CD4-positive, alpha-beta T cell treated with Interleukin-2 at 100 ng/mL for 4 hours (primary cell): ENCODE measurements at places on chromosomes 12 and 14.
A peak's percentile ranks its signal among the peaks of the same experiment; 100 is the strongest.

DNA sequence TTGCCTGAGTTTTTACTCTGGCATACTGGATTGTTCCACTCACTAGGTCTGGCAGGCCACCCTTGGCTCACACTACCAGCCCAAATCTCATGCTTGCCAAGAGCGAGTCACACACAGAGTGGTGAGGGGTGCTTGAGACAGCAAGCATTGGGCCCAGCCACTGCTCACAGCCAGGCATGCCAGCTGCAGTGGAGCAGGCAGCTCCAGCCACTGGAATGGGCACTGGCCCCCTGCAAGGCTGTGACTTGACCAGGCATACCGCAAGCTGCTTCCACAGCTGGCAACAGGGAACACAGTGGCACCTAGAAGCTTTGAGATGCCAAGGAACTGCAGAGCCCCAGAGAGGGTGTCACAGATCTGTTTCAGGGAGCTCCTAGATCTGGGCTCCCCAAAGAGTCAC is 488.5 kb downstream of the LRFN5 start:
- DNase-seq, result no peak

GRCh38 chr14:99192028-99192621 is 79.9 kb downstream of the BCL11B start:
- peak; percentile 34 for DNase-seq

DNA sequence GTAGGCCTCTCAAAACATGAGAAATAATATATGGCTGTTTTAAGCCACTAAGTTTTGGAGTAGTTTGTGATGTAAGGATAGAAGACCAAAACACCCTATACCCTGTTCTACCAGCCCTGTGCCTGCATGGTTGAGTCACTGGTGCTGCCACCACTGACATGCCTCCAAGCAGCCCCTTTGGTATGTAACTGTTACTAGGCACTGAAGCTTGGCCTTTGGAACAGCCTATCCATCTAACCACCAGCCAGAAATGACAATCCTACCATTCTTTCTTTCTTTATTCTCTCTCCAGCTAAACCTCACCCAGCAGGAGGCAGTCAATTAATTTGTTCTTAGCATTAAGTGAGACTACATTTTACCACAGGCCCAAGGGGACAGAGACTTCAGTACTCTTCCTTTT is 240.3 kb downstream of the MSRB3 start:
- no peak for DNase-seq

DNA sequence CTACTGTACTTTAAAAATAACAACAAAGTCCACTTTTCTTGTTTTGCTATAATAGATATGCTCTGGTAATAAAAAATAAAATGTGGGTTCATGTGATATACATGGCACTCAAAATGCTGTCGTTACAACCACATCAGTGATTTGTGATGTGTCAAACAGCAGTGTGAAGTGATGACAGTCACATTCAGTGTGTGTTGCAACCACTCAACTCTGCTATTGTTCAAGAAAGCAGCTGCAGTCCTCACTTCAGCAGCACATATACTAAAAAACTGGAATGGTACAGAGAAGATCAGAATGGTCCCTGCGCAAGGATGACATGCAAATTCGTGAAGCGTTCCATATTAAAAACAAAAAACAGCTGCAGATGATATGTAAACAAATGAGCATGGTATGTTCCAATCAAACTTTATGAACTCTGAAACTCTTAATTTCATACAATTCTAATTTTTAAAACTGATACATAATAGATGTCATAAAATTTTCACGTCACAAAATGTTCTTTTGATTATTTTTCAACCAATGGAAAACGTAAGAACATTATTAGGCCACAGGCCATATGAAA is 6.7 kb downstream of the TRMT5 start:
- DNase-seq, result no peak

- DNase-seq, result peak; percentile 60
Measured at GRCh38 chr12:31323391-31324115, 2.4 kb downstream of the SINHCAF start.
